Breast epithelium (tissue), 4 donors: ENCODE measurements at places on chromosomes 11 and 22. TPM values are rescaled to one million over a fixed set of nuclear protein-coding genes. Genes with fewer than 3 reads are reported as not detected.
A peak's percentile ranks its signal among the peaks of the same experiment; 100 is the strongest.

- no peak for DNase-seq
- no peaks in the 10 kb centered on the region for H3K4me1 ChIP-seq
- H3K27me3 ChIP-seq: no peaks in the 10 kb centered on the region
- no peak overlapping the region for H3K27ac ChIP-seq
Measured at GRCh38 chr11:92837595-92837994, 131.9 kb upstream of the MTNR1B start.

GRCh38 chr11:34160049-34160721 is 54.8 kb downstream of the NAT10 start:
- H3K27me3 ChIP-seq: no peaks in the 10 kb centered on the region
- DNase-seq: no peak
- H3K27ac ChIP-seq: no peak overlapping the region
- no peaks in the 10 kb centered on the region for H3K36me3 ChIP-seq

GRCh38 chr11:82523141-82523540 is 210.5 kb downstream of the FAM181B start:
- H3K27ac ChIP-seq: no peak overlapping the region
- H3K4me3 ChIP-seq: no peak overlapping the region
- H3K4me1 ChIP-seq: no peaks in the 10 kb centered on the region

DNA sequence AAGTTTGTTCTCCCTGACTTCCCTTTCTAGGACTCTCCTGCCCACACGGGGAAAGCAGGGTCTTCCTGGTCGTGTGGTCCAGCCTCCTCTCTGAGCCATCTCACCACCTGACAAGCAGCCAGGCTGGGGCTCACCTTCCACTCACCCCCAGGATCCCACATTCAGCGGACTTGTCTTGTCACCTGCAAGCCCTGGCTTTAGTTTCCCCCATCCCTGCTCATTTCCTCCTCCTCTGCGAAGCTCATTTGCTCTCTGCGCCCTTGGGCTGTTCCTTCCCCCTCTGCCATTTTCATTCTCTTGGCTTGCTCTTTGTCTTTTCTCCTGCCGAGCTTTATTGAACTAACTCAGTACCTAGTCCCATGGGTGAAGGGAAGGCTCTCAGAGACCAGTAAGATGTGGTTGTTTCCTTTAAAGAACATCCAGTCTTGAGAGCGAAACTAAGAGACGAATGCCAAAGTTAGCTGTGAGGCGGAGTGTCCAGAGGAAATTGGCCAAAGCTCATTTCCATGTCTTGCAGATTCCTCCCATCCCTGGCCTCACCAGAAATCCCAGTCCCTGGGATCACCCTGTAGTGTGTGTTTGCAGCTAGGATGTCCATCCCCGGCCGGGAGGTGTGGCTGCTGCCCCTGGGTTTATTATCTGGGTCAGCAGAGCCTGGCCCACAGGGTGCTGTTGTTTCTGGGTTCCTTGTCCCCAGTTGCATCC is 2.0 kb downstream of the ST14 start:
- peak overlapping the region; percentile 88 for H3K27ac ChIP-seq
- peak overlapping the region; percentile 79 for H3K4me3 ChIP-seq
- no peaks in the 10 kb centered on the region for H3K36me3 ChIP-seq
- no peaks in the 10 kb centered on the region for H3K27me3 ChIP-seq

Gene ART5
- not detected for total RNA-seq

GRCh38 chr11:44624761-44625221 is 59.3 kb downstream of the CD82 start:
- H3K4me1 ChIP-seq: peaks cover 8% of the 10 kb centered on the region
- H3K27ac ChIP-seq: no peak overlapping the region
- DNase-seq: peak; percentile 12
- H3K27me3 ChIP-seq: no peaks in the 10 kb centered on the region

Gene SERHL2
- 1.3 TPM for total RNA-seq

DNA sequence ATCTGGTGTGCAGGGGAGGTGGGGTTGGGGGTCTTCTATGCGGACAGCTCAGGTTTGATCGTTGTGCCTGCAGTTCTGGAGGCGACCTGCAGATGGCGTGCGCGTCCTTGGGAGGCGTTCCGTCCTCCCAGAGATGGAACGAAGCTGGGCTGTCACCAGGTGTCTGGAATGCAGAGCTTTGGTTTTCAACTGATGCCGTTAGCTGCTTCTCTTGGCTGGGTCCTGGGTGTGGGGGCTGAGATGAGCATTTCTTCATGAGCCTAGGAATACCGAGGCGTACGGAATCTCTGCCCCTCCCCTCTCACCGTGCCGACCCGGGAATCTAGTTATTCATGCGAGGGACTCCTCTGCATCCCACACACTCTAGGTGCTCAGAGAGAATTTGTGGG is 98.6 kb downstream of the CEP164 start:
- no peaks in the 10 kb centered on the region for H3K27me3 ChIP-seq
- DNase-seq: peak; percentile 74
- no peak overlapping the region for H3K4me3 ChIP-seq
- H3K4me1 ChIP-seq: no peaks in the 10 kb centered on the region

Gene SYT13
- 0.33 TPM for total RNA-seq

DNA sequence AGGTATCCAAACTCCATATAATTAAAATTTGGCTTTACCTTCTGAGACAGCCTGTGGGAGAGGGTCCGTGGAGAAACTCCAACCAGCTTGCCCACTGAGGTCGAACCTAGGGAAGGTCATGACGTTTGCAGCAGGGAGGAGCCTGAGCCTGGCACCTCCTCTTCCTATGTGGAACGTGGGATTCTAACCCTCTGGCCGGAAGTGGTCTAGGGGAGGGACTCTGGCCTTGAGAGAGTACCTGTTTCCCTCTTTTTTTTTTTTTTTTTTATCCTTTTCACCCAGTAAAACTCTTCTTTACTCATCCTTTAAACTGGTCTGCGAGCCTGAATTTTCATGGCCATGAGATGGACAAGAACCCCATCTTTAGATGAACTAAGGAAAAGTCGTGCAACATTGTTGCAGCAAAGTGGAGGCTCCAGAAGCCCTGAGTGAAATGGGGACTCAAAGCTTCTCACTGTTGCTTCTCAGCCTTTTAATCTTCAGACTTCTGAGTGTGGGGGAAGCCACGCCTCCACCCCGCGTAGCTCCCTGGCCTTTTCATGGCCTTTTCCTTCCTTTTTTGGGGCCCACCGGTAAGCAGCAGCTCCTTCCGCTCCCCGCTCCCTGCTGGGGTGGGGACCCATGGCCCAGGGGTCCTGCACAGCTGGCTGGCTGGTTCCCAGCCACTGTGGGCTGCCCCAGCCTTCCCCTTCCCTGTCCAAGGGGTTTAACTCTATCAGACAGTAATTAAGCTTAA is 1359.9 kb downstream of the LRRC4C start:
- H3K27me3 ChIP-seq: no peaks in the 10 kb centered on the region
- no peak overlapping the region for H3K4me3 ChIP-seq
- no peaks in the 10 kb centered on the region for H3K36me3 ChIP-seq
- H3K27ac ChIP-seq: no peak overlapping the region

GRCh38 chr11:3835751-3836150 is 5.0 kb downstream of the RHOG start:
- H3K4me3 ChIP-seq: no peak overlapping the region
- no peaks in the 10 kb centered on the region for H3K36me3 ChIP-seq
- no peak for DNase-seq
- no peak overlapping the region for H3K27ac ChIP-seq

DNA sequence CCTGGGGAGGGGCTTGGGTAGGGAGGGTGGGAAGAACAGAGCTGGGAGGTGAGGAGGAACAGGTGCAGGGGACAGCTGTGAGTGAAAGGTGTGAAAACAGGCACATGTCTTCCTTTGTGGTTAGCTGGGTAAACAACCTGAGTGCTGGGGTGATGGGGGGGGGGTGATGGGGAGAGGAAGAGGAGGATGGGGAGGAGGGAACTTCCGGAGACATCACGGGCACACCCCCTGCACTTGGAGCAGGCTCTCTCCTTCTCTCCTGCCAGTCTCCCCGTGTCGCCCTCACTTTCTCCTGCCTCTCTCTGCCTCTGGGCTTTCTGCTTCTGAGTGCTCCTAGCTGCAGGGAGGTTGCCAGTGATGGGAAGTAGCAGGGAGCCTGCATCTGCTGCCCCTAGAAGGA is 8.8 kb downstream of the CXCR5 start:
- peaks cover 4% of the 10 kb centered on the region for H3K4me1 ChIP-seq
- H3K4me3 ChIP-seq: no peak overlapping the region
- no peak for DNase-seq
- H3K27me3 ChIP-seq: no peaks in the 10 kb centered on the region
- no peaks in the 10 kb centered on the region for H3K36me3 ChIP-seq

Gene ART1
- not detected for total RNA-seq

DNA sequence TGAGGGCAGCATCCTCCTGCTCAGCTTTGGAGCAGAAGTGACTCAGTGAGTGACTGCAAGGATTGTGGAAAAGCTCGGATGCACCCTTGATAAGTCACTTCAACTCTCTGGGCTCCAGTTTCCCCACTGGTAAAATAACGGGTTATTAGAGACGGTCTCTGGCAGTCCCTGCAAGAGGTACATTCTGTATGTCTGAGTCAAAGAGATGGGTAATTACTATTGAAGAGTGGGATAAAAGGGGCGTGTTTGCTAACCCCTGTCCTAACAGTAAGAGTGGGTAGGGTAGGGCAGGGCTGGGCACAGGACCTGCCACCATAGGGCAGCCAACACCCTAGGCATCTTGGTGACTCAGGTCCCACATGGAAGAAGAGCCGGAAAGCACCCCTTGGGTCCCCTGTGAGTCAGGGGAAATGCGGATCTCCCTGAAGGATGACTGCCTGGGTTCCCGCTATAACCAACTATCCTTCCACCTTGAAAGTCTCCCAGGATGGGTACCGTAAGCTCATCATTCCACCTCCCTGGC is 7.3 kb upstream of the AHNAK start:
- no peaks in the 10 kb centered on the region for H3K27me3 ChIP-seq
- peak overlapping the region; percentile 31 for H3K4me3 ChIP-seq
- no peak for DNase-seq
- H3K36me3 ChIP-seq: no peaks in the 10 kb centered on the region
- peaks cover 61% of the 10 kb centered on the region for H3K4me1 ChIP-seq

DNA sequence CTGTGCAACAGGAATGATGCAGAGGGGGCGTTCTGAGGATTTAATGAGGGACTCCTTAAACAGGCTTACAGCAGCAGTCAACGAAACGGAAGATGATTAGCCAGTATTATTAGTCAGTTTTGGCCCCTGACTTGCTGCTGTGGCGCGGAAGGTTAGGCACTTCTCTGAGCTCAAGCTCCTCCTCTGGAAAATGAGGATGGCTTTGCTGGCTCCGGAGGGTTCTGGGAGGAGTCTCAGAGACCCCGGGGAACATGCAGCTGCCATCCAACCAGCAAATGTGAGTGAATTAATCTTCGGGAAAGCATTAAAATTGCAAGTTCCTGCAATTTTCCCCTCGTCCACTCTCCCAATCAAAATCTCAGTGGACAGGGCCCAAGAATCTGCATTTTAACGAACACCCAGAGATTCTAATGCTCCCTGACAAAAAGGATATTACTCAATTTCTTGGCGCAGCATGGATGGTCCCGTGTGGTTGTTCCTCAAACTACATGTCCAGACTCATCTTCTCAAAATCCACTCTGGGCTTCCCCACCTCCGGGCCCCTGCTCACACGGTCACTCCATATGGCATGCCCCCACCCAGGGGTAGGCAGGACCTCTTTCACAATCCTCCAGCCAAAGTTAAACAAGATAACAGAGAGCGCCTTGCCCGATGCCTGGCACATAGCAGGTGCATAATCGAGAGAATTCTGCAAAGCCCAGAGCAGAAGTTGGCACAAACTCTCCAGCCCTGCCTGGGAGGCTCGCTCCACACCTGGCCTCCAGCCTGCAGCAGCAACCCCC is 6.4 kb downstream of the ELFN2 start:
- H3K4me1 ChIP-seq: peaks cover 5% of the 10 kb centered on the region
- peak overlapping the region; percentile 62 for H3K4me3 ChIP-seq
- H3K27ac ChIP-seq: no peak overlapping the region
- no peaks in the 10 kb centered on the region for H3K27me3 ChIP-seq
- DNase-seq: no peak
- no peaks in the 10 kb centered on the region for H3K36me3 ChIP-seq
